ENCODE measurements at places on chromosomes 1 and 21.

DNA sequence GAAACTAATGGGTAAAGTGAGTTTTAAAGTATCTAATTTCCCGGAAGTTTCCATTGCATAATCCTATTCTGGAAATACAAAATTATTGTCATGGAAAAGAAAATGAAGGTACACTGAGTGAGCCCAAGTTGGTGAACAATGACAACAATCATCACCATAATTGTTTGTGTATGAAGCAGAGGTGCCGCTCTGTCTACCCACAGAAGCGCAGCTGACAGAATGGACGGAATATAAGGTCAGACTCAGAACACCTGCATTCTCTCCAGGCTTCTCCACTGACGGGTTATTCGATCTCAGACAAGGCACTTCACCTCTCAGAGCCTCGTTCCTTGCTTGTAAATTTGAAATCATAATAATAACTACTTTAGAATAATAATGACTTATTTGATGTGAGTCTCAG lies 99.1 kb upstream of the NGF start:
- no peak for DNase-seq

- no peak for DNase-seq
Observed at GRCh38 chr1:10106756-10107475, 74.2 kb downstream of the UBE4B start.

GRCh38 chr1:233143241-233143640 lies 152.3 kb downstream of the PCNX2 start:
- DNase-seq: no peak

GRCh38 chr1:77068013-77068412 lies 151.2 kb downstream of the PIGK start:
- no peak for DNase-seq

- DNase-seq: no peak
Observed at GRCh38 chr1:199808110-199808870, 219.2 kb upstream of the NR5A2 start.

DNA sequence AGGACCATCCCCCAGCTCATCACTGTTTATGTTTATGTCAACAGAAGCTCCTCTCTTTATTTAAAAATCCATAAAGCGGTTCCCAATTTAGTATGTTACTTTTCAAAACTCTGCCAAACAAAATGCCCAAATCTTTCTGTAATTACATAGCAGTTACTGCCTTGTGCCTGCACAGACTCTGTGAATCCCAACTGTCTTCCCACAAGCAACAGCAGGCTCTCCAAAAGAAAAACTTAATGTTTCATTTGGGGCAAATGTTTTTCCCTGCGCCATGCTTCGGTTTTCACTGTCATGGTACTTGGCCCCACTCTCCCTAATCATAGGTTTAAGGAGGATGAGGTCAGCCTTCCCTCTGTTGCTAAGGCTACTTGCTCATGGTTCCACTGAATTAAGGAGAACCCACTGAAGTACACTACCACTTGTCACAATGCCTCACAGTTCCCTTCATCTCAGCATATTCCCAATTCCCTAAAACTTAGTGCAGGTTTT lies 4.6 kb downstream of the COLGALT2 start:
- no peak for DNase-seq

- no peak for DNase-seq
Observed at GRCh38 chr1:101145449-101145820, 91.4 kb upstream of the S1PR1 start.

GRCh38 chr1:231139125-231139649 lies 22.7 kb upstream of the TRIM67 start:
- DNase-seq: no peak

Measured in HEK293T (cell line).